ENCODE measurements at places on chromosomes 12 and 14.

- no peak for DNase-seq
Measured at GRCh38 chr14:98208211-98208611, 1063.8 kb downstream of the BCL11B start.

GRCh38 chr14:33404964-33405574, 466.4 kb downstream of the NPAS3 start:
- DNase-seq, result no peak

DNA sequence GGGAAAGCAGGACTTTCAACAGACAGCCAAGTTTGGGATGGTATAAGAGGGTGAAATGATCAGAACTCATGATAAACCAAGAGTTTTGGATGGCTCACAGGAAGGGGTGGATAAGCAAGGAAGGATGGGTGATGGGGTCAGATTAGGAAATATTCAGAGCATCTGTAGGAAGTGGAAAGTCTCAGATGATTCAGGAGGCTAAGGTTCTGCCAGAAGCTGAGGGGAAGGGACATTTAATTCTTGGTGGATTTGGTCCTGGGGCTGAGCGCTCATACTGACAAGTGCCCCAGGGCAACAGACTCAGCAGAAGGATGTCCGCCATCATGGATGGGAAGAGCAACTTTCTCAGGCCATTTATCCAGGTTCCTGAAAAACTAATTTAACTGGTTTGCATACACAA, 28.4 kb upstream of the BDKRB2 start:
- no peak for DNase-seq

DNA sequence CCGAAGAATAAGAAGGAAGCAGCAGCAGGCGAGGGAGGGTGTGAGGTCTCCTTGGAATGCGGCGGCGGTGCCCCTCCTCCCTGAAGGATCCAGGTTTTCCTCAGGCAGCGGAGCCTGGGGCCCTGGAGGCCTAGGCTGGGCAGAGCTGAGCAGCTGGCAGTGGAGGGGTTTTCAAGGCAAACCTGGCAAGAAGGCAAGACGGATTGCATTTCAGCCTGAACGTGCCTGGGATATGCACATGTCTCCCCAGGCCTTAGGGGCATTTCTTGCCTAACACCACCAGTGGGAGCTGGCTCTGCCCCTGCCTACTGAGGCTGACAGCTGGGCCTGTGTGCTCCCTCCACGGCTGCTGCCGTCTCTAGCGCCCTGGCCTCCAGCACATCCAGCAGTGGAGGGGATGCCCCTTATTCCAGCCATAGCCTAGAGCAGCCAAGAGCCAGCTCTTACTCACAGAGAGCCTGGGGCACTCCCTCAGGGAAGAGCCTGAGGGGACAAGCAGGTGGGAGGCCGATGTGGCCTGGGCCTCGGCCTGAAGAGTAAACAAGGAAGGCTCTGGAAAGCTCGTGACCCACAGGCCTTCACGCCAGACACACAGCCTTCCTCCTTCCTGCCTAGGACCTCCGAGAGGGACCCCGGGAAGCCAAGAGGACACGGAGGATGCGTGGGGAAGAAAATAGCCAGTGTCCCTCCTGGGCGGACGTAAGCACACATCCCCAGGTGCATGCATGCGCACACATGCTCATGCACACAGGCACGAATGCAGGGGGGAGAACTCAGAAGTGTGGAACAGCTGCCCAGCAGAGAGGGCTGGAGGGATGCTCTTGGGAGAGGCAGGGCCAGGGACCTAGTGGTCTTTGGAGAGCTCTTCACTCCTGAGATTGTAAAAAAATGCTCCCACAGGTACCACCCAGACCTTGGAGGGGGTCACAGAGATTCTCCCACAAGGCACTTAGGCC, 23.0 kb upstream of the EIF2B2 start:
- DNase-seq, result no peak

DNA sequence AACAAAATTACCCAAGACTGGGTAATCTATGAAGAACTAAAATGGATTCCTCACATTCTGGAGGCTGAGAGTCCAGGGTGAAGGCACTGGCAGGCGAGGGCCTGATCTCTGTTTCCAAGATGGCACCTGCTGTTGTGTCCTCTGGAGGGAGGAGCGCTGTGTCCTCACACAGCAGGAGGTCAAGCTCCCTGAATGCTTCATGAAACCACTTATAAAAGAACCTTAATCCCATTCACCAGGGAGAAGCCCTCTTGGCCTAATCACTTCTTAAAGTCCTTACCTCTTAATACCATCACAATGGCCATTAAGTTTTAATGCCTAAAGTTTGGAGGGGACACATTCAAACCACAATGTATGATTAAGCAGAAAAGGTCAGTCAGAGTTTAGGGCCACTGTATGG, 172.4 kb downstream of the EMP1 start:
- no peak for DNase-seq

- no peak for DNase-seq
Measured at GRCh38 chr14:28297559-28297958, 469.0 kb upstream of the FOXG1 start.

DNA sequence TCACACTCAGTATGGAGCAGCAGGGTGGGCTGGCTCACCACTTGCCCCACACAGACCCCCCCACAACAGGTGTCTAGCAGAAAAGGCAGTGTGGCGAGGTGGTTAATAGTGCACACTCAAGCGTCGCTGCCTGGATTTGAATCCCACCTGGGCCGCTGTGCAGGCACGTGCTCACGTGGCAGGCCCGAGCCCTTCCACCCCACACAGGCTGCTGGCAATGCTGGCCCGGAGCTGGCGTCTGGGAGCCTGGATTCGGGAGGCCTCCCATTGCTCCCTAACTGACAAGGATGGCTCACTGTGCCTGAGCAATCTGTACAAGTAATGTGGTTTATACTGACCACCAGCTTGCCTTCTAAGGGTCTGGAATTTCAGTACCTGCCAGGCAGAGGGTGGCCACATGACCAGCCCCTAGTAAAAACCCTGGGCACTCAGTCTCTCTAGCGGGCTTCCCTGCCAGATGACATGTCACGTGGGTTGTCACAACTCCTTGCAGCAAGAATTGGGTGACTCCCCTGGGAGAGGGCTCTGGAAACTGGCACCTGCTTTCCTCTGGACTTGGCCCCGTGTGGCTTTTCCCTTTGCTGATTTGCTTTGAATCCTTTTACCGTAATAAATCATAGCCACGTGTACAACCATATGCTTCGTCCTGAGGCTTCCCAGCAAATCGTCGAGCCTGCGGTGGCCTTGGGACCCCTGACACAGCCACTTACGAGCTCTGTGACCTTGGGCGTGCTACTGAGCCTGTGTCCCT, 72.8 kb downstream of the SCARB1 start:
- DNase-seq, result no peak

- no peak for DNase-seq
Measured at GRCh38 chr12:50390316-50390741, 6.1 kb downstream of the FAM186A start.

DNA sequence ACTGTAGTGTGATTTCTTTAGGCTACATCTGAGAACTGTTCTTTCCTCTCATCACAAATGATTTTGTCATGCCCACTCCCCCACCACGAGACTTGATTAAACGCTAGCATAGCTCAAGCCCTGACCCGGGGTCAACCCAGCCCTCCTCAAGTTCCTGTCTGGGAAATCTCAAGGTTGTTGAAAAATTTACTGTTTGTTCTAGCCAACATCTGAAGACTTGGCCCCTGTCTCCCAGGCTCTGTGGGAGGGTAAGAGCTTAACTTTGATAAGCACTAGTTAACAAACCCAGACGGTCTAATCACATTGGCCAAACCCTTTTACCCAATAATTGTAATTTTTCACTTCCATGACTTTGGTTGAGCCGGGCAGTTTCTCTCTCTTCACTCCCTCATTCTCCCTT, 86.2 kb upstream of the AMIGO2 start:
- DNase-seq, result no peak

DNA sequence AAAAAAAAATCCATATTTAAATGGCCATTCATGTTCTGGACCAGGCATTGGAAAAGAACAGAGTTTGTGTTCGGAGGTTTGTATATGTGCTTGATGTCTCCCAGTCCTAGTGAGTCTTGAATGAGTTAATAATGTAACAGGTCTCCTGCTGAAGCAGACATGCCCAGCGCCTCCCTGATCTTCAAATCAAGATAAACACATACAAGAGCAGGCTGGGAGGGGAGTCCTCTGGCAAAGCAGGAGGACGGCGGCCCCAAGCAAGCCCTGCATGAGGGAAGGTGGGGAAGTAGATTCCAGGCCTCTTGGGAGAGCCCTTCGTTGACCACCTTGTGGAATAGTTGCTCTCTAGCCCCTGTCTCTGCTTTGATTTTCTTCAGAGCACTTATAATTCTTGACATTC, 156.3 kb downstream of the ZFP36L1 start:
- no peak for DNase-seq

GRCh38 chr14:61281186-61281947, at the start of gene TMEM30B:
TSS of gene TMEM30B (minus strand) at chr14:61281338. CDS start at chr14:61281147, 191 bp downstream.
- peak; percentile 43 for DNase-seq

GRCh38 chr14:94775091-94775870, 5.4 kb upstream of the GSC start:
- no peak for DNase-seq

GRCh38 chr12:19694627-19695026, 255.3 kb downstream of the AEBP2 start:
- DNase-seq, result no peak

- no peak for DNase-seq
Measured at GRCh38 chr14:32197919-32198318, 3.9 kb upstream of the RNU6-7 start.

DNA sequence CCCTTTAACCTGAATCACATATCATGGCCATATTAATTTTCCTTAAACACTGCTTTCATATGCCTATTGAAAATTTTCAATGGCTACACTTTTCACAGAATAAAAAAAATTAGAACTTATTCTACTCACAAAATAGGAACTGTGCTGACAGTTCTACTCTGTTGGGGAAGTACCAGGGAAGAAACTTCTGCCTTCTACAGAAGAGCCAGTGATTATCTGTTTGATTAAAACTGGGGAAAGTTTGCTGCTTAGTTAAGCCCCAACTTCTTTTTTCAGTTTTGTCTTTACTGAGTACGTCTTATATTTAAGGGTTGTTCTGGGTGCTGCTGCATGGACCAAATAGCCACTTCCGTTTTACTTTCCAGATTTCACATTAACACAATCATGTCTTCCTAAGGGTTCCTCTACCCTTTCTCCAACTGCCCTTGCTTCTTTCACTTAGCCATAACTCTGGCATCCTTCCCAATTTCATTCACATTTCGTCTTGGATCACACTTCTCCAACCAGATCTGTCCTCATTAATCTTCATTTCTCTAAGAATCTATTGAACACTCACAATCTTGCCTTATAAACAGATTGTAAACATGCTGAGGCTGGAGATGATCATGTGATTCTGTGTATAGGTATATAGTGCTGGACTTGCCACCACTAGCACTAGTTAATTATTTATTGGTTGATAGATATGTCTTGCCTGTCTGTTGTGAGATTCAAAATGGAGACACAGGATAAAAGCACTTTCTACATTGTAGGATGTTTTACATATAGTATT, 1.9 kb upstream of the SEL1L start:
- DNase-seq, result no peak

DNA sequence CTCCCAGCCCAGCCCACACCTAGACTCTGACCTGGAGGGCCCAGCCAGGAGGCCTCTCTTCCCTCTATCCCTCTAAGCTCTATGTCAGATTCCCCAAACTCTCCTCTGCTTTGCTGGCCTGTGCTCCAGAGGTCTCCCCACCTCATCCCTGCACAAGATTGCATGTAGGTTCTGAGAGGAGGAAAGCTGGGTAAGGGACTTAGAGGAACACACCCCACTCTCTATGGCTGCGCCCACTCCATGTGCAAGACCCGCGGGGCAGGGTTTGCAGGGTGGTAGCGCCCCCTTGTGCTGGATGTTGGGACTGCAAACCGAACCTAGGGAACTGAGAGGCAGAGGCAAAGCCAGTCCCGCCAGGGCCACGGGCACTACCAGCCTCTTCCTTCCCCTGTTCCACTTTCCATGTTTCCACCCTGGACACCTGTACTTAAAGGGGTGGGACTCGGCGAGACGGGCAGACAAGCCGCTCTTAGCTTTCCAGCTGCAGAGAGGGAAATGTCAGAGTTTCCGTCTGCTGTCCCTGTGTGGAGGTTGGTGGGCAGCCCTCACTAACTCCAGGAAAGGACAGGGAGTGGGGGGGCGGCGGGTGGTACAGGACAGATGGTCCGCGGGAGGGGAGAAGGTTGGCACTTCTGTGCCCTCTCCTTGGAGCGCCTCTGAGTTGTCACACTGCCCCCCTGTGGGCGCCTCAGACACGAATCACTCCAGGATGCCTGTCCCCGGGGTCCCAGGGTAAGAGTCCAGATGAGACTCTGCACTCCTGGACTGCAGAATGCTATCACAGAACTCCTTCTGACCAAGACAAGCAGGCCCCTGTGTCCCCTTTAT, 16.8 kb downstream of the MMP14 start:
- DNase-seq, result peak; percentile 85

DNA sequence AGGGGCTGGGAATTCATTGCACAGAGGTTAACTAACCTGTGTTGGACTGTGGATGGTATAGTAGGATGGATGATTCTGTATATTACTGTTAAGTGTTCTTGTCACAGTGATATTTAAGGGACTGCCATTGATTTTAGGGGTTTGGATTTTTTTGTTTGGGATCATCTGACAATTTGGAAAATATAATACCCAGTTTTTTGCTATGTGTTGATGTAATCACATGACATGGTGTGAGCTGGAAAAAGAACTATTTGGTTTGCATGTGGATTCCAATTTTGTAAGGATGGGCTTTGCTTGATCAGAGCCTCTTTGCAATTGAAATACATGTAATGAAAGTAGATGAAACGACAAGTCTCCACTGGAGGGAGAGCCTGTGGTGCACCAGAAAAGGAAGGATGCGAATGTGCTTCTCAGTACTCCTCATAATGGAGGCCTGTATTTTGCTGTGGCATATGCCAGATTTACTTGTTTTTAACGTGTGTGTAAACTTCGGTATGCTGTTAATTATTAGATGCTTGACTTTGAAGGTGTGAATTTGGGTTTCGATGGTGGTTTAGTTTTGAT, 2.7 kb downstream of the DYRK2 start:
- DNase-seq, result no peak

GRCh38 chr12:108143144-108143543, 14.1 kb downstream of the WSCD2 start:
- DNase-seq, result no peak

DNA sequence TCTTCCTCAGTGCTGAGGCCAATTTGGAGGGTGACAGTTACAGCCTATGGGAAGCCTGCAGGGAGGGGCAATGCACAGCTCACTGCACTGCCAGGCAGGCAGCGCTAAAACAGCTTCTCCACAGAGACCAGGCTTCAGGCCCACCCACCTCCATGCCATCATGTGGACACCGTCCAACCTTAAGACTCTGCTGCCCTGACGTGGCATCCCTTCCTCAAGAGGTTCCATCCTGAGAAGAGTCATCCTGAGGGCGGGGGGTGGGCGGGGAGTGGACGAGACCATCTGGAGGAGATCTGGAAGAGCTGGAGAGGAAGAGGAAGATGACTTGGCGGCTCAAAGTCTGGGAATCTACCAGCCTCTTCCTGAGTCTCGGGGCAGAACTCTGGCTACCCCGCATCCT, 8.4 kb upstream of the ACVRL1 start:
- DNase-seq, result no peak
